ENCODE measurements at places on chromosomes 2 and 18. TPM values are rescaled to one million over a fixed set of nuclear protein-coding genes. Genes with fewer than 3 reads are reported as not detected.

- DNase-seq = no peak
Measured at GRCh38 chr2:175404839-175405238, 223.3 kb upstream of the ATP5MC3 start.

DNA sequence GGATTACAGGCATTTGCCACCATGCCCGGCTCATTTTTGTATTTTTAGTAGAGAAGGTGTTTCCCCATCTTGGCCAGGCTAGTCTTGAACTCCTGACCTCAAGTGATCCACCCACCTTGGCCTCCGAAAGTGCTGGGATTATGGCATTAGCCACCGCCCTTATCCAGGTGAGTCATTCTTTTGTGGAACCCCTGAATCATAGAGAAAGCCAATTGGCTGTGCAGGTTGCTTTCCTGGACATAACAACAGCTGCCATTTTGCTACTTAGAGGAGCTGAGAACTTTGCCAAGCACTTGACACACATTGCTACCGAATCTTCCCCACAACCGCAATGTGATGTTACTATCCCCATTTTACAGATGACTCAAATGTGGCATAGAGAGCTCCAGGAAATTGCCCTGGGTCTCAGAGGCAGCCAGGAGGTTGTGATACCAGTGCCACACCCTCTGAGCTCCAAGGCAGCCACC, 36.0 kb downstream of the SETBP1 start:
- no peak for DNase-seq

DNA sequence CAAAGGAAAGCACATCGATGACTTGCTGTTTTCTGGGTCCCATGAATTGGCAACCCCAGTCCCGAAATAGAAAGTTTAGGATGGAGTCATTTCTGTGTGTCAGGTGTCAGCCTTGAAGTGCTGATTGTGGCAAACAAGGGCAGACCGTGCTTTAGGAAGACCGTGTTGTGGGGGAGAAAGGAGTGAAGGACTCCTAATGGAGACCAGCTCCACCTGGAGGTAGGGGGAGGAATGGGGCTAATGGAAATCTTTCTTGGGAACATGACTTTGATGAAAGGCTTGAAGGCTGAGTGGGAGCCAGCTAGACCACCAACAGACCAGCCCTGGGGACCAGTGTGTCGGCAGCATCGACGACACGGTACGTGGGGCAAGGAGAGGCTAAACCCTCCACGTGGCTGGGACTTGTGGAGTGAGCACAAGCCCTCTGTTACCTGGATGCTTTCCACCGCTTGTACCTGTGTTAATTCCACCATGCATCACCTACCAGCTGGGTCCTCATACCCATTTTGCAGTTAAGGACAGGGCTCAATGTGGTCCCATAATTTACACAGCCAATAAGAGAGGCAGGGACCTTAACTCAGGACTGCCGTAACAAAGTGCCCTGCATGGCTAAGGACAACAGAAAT, 104.2 kb downstream of the SH3BP4 start:
- peak; percentile 33 for DNase-seq

DNA sequence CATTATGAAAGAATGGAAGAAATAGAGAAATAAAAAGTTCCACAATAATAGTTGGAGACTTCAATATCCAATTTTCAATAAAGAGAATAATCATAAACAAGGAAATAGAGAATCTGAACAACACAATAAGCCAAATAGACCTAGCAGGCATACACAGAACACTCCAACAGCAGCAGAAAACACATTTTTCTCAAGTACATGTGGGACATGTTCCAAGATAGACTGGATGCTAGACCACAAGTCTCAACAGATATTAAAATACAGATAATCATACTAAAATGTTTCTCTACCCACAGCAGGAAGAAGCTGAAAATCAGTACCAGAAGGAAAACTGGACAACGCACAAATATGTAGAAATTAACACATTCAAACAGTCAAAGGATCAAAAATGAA, 113.9 kb downstream of the USP34 start:
- DNase-seq = no peak

The LIMS3 gene
- 1.4 TPM for total RNA-seq

All from A172 (cell line).